Fibroblast of skin of abdomen (primary cell): ENCODE measurements at places on chromosomes 2 and 18.

DNA sequence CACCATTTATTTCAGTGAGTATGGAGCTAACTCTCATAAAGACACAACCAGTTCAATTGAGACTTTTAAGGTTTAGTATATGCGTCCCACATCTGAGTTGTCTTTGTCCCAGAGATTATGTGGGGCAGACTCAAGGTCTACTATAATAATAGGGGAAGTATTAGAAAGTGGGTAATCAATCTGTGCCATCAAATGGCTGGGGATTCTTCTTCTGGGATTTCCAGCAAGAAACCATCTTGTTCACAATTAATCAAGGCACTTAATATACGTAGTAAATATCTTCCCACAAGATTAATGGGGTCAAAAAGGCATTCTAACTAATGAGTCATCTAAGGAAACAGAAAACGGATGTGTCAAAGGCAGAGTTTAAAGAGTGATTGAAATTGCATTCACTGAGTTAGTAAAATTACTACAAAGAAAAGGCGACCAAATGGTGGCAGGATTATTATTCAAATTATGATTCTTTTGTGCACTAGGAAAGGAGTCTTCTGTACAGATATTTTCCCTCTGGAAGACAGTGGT, 179.8 kb upstream of the REG3G start:
- DNase-seq = no peak

DNA sequence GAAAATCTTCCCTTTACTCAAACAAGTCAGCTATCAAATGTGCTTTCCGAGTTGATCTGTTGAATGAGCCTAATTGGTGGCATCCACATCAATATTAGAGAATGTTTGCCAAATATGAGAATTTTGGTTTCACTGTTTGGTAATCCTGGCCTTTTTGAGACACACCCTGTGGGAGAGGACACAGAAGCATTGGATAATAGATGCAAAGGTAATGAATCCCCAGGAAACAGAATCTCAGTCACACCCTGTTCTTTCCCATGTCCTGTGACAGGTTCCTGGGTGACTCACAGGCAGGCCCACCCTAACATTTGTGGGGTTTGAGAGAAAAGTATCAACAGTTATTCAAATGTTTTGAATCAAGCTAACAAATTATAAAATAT, 99.8 kb upstream of the PELI1 start:
- no peak for DNase-seq

DNA sequence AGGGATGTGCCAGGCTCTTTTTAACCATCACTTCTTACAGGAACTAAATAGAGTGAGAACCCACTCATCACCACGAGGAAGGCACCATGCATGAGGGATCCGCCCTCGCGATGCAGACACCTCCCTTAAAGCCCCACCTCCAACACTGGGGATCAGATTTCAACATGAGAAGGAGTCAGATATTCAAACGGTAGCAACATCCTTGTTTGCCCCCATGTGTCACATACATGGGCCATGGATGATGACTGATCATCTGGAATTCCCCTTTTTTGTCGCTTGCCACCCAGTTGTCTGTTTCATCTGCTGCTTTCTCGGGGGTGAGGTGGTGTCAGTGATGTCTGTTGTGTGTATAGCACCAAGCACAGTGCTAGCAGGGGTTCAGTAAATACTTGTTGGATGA, 57.9 kb downstream of the NCK2 start:
- no peak for DNase-seq

DNA sequence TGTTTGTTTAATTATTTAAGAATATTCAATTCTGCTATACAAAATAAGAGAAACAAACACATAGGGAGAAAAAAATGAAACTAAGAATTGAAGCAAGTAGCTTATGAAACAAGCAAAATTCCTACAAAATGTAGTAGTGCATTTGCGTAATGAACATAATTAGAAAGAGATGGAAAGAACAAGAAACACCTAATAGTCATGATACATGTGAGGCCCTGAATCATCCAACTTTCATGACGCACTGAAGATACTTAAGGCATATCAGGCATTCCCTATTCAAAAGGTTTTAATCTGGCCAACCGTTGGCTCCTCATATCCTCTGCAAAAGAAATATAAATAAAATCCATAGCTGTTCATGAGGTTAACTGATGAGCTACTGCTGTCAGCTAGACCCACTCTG, 14.5 kb upstream of the NAB1 start:
- peak; percentile 79 for DNase-seq

GRCh38 chr18:37285825-37286224, 279.8 kb downstream of the CELF4 start:
- no peak for DNase-seq

DNA sequence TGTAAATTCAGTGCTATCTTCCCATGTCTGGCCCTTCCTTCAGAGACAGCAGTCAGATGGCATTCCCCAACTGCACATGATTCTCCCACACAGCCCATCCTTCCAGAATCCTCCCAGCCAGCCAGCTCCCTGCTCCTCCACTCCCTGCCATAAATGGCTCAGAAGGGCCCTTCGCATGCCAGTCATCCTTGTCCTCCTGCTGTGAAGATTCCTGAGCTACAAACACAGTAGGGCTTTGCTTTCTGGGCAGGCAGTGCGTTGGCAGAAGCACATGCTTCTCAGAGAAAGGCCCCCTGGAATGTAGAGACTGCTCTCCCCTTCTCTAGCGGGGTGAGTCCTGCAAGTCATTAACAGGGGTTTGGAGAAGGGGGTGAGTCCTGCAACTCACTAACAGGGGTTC, 71.9 kb downstream of the TEX51 start:
- no peak for DNase-seq

DNA sequence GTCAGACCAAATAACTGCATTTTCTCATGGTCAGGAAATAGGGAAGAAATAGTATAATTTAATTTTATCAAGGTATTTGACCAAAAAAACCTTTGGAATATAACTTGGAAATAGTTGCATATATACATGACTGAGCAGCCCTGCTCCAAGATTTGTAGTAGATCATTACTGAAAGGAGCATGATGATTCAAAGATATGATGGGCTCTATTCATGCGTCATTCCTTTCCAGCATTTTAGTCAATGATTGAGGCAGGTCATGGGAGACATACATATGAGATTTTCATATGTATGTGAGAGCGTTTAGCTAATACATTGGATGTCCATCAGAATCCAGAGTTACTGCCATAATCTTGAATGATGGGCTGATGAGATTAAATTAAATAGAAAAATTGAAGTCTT, 74.5 kb downstream of the CAB39 start:
- no peak for DNase-seq

GRCh38 chr18:33034945-33035344, 262.1 kb upstream of the KLHL14 start:
- peak; percentile 35 for DNase-seq

DNA sequence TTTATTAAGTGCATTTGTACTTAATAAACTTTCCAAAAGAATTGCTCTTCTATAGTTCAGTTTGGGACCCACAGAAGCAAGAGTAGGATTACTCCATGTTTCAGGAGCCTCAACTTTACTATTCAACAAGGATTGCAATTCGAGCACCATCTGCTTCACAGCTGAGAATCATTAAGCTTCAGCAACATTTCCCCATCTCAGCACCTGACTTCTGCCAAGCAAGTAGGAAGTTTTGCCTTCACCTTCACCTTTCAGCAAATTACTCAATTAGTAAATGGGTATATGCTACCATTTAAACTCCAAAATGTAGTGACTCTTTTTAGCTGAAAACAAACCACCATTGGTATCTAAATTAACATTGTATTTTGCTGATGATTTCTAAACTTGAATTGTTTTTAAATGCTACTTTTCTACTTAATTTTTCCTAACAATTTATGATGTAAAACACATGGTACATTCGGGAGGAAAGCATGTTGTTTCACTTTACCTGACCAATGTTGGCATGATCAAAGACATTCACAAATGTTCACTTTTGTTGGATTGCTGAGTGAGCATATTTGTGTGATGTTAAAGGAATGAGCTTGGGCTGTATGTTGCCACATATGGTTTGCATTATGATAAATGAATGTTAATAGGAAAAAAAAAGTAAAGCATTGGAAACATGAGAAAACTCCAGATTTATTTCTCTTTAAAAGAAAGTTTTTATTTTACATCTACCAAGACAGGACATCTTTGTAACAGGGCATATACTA, 159.2 kb downstream of the GULP1 start:
- peak; percentile 78 for DNase-seq

DNA sequence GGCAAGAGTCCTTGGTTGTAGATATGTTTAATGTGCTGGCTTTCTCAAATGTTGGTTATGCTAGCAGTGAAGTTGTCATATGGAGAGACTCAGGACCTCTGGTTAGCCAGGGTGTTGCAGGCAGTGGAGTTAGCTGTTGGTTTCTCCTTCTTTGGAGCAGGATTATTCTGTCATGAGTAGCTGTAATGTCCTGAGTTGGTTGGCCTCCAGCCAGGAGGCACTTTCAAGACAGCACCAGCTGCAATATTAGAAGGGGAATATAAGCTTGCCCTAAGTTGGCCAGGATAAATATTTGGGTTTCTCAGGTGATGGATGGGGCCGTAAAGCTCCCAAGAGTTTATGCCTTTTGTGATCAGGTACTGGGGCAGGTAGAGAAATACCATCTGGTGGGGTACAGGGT, 65.5 kb downstream of the MSTN start:
- no peak for DNase-seq

DNA sequence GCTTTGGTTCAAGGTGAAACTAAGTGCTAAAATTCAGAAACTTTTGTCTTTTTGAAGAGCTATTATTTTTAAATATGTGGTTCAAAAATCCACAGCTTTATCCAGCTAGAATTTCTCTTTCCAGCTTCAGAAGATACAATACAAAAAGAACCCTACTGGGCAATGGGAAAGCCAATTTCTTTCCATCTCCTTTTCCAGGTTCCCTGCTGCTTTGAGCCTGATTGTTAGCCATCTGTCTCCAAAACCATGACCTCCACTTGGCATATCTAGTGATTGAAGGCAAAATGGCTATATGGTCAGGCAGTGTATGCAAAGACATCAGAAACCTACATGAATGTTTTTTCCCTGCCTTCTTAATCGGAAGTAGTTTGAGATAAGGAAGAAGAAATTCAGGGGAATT, 134.1 kb downstream of the KCNH7 start:
- DNase-seq = no peak

DNA sequence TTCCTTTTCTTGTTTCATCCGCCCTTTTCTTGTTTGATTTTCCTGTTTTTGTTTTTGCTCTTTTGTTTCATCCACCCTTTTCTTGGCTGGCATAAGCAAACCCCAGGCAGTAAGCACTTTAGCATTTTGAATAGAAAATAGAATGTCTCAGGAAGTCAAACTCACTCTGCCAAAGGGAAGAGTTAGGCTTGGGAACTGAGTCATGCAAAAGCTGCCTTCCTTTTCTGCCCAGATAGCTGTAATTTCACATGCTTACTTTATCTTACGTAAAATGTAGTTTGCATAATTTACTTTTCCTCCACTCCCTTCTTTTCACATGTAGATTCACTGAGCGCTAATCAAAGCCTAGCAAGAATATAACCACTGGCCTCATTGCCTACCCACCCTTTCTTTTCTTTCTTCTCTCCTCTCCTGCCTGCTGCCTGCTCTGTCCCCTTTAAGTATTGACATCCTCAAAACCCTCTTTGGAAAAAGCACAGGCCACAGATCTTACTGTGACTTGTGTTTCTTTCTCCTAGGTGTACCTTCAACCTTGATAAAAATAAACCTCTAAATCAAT, 48.4 kb downstream of the CNGA3 start:
- DNase-seq = no peak

- no peak for DNase-seq
These were observed 235.0 kb downstream of the KLHL29 start for GRCh38 chr2:23619941-23620340.

DNA sequence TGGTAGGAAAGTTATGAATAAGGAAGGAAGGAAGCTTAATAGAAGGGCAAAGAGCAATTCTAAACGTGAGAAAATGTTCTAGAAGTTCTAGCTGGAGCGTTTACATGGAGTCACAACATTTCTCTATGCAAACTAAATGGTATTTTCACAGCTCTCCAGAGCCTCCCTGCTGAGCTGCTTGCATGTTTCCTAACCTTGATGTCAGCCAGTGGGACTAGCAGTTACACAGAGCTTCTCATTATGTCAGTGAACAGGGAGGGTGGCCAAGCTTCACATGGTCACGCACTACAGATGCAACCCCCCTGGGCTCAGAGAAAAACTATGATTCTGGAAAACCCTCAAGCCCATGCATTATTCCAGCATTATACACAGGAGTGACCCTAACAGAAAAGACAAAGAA, 153.4 kb upstream of the CCDC150 start:
- DNase-seq = no peak

GRCh38 chr2:168490015-168490874, 34.2 kb downstream of the CERS6 start:
- peak; percentile 49 for DNase-seq

- no peak for DNase-seq
These were observed 928.3 kb upstream of the NRXN1 start for GRCh38 chr2:51960281-51960680.

GRCh38 chr2:20485612-20486388, 38.9 kb downstream of the RHOB start:
- no peak for DNase-seq

DNA sequence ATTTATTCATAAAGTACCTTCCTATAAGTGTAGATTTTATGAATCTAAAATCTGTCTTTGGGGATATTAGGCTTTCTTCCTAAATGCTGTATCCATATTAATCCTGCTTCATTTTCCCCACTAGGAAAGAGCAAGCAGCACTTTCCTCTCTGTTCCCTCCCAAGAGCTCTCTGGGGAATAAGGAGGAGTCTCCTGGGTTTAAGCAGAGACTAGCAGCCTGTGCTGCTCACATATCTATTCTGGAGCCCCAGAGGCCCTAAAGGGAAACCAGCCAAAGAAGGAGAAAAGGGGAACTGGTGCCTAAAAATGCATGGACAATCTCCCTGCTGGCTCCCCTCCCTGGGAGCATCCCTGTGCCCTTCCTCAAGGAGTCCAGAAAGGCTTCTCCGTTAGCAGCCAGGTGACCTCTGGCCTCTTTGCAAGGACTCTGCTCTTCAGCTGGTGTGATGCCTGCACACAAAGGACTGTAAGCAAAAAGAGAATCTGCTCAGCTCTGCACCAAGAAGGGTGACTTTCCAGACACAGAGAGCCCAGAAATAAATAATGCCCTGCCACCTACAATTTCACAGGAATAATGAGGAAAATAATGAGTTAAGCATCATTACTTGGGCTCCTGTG, 270.6 kb downstream of the SS18 start:
- no peak for DNase-seq
